HCT116 (cell line): ENCODE measurements at places on chromosomes 6 and 20.
A peak's percentile ranks its signal among the peaks of the same experiment; 100 is the strongest.

DNA sequence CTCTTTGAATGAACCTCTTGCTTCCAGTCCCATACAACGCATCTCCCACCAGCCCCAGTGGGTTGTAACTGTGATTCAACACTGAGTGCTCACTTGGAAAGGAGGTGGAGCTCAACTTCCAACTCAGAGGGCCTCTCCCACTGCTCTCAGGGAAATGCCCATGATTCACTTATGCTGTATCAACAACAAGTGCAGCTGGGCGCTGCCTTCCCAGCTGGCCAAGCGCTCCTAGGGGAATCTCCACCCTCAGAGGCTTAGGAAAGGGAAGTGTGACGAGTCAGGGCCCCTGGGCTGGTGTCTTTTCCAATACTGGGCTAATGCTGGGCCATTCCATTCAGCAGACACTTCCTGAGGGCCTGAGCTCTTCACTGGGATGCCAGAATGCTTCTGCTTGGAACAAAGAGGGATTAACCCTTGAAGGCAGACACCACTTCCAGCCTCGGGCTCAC lies 8.1 kb upstream of the OCSTAMP start:
- DNase-seq, result no peak

DNA sequence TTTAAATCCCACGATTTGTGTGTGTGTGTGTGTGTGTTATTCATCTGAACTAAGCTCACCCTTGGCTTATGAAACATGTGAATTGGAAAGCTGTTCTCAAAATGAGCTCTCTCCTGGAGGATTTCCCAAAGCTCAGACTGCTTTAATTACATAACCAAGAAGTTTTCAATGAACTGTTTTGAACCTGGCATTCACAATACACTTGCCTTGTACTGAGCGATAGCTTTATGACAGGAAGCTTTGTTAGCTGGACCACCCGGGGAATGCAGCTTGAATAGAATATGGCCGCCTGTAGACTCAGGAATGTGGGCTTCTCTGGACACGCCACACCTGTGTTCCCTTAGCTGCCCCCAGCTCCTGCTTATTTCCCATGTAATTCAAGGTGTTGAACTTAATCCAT lies 71.4 kb upstream of the PREP start:
- DNase-seq, result no peak

DNA sequence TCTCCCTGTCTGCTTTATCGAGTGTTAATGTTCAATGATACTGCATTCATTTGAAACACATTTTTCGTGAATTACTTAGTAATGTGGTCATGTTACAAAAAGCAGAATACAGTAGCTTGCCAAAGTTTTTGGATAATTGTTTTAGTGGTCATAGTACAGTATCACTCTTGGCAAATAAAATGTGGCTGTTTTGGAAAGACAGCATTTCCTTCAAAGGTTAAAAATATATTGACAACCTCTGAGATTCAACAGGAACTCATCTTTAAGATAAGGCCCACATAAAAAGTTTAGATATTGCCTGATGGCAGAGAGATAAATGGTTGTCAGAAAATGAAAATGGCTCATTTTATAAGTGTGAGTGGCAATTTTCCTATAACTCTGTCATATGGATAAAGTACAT lies 297.7 kb upstream of the MAN1A1 start:
- DNase-seq, result no peak

DNA sequence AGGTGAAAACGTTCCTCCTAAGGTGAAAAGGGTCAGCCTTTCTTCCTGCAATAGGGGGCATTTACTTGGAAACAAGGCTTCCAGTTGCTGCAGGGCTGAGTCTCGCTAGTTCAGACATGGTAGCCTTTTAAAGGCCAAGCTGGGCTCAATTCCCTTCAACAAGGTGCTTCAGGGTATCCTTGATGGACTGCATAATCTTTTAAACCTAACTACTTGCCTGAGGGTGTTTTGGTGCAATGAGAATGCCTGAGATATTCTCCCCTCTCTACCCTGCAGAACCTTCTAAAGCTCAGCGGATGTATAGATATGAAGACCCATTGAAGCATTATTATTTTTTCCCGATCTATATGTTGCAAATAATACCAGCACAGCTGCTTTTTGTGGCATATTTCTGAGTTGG lies 416.1 kb downstream of the QKI start:
- no peak for DNase-seq

DNA sequence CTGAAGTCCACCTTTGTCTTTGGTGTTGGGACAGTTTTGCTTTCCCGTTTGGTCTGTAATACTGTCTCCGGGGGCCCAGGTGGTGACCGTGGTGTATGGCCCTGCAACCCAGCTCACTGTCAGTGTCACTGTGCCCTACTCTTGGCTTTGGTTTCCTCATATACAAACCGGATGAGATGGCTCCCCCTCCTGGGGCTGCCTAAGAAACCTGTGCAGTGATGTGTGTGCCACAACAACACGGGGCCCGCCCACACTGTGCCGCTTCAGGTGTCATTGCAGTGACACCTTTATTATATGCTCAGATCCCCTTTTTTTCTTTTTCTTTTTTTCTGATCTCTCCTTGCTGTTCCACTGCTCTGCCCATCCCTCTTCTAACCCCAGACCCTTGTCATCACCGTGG lies 73.9 kb downstream of the RAMACL start:
- peak; percentile 27 for DNase-seq
